Cardiac muscle cell (in vitro differentiated cells and primary cell): ENCODE measurements at places on chromosomes 1 and 21.

GRCh38 chr21:31330144-31330483, 13.9 kb downstream of the TIAM1 start:
- H3K27ac ChIP-seq = no peak overlapping the region
- H3K4me1 ChIP-seq = no peaks in the 10 kb centered on the region
- DNase-seq = no peak
- H3K27me3 ChIP-seq = no peaks in the 10 kb centered on the region
- H3K36me3 ChIP-seq = no peaks in the 10 kb centered on the region

DNA sequence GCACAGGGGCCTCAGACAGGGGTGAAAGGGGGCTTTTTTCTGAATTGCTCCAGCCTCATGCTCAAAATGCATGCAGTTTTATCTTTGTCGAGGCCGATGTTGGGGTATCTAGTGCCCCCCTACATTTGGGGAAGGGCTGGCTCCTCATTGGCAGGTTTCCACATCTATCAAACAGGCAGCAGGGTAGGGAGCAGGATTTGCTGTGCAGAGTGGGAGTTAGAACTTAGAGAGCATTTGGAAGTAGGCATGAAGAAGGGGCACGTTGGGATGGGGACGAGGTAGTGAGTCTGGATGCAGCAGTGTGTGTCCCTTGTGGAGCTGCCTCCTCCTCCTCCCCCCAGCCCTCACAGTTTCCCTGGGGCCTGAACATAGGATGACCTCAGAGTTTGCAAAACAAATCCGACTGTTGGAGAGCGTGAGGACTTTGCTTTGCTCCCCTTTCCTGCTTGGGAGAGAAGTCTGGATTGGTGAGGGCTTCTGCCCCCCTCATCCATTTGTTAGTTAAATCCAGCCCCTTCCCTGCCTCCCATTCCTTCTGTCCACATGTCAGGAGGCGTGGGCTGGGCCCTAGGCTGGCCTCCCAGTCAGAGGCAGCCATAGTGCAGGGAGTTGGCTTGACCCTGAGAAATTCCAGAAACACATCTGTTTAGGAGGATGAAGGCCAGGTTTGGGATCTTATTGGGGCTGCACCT, 36.9 kb upstream of the GPR37L1 start:
- no peaks in the 10 kb centered on the region for H3K36me3 ChIP-seq
- peak overlapping the region; percentile 55 for H3K27ac ChIP-seq
- no peak overlapping the region for H3K4me3 ChIP-seq
- H3K4me1 ChIP-seq = peaks cover 31% of the 10 kb centered on the region
- no peak for DNase-seq

DNA sequence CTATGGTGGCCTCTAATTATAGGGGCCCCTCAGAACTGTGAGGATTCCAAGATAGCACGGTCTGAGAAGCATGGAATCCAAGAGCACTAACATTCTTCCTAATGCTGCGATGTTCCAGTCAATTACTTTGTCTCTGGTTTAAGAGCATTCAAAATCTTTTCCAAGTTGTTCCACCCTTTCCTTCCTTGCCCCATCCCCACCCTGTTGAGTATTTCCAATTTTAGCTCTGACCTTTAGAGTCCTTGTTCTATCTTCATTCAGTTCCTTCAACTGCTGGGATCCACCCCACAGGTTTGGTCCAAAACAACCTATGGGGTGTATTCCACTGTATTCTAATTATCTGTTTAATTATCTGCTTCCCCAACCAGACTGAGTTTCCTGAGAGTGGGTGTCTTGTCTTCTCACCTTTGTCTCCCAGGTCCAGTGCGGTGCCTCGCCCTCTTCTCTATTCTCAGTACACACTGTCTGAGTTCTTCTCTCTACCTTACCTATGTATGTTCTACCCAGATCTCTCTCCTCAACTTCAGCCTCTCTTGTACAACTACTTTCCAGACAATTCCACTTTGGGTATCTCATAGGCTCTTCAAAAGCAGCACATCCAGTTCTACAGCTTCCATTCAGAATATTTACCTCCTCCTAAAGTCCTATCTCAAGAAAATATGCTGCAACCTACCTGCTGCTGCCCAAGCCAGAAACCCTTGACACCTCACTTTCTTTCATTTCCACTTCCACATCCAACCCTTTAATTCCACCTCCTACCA, 25.0 kb upstream of the BCL9 start:
- H3K27me3 ChIP-seq = no peaks in the 10 kb centered on the region
- no peaks in the 10 kb centered on the region for H3K36me3 ChIP-seq
- H3K27ac ChIP-seq = peak overlapping the region; percentile 64
- no peak for DNase-seq

- no peaks in the 10 kb centered on the region for H3K36me3 ChIP-seq
- DNase-seq = no peak
- no peak overlapping the region for H3K4me3 ChIP-seq
- H3K27me3 ChIP-seq = no peaks in the 10 kb centered on the region
- no peaks in the 10 kb centered on the region for H3K4me1 ChIP-seq
- no peak overlapping the region for H3K27ac ChIP-seq
These were observed 21.8 kb upstream of the GRHL3 start for GRCh38 chr1:24297187-24297851.

DNA sequence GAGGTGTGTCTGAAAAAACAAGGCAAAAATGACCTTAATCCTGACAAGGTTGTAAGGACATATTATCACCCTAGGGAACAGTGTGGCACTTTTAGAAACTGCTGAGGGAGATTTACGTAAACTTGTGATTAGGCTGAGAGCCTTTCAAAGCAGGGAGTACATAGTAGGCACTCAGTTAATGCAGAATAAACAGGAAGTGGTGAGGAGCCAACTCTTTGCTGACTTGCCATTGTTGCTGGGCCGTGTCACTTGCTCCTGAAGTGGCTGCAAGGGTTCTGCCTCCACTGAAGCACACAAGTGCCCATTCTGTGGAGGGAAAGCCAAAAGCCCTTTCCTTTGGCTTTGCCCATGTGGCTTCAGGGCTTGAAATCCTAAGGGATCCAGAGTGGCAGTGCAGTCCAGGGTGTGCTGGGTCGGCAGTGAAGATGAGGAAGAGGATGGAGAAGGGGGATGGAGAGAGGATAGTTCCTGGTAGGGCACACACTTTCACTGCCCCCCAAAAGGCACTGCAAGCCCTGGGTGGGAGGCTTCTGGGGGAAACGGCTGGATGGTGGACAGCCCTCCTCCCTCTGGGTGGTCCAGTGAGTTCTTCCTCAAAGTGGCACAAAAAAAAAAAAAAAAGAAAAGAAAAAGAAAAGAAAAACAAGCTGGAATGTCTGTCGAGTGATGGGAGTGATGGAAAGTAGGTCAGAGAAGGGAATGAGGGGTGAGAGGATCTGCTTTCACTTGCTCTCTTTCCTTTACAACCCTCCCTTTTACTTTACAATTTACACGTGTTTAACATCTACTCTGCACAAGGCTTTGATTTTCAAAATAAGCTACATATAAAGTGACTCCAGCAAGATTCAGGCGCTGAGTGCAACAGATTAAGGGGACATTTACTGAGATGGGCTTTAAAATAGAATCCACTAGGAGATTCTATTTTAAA, 13.7 kb upstream of the RHEX start:
- no peak for DNase-seq
- H3K36me3 ChIP-seq = no peaks in the 10 kb centered on the region
- no peaks in the 10 kb centered on the region for H3K27me3 ChIP-seq
- H3K27ac ChIP-seq = no peak overlapping the region

DNA sequence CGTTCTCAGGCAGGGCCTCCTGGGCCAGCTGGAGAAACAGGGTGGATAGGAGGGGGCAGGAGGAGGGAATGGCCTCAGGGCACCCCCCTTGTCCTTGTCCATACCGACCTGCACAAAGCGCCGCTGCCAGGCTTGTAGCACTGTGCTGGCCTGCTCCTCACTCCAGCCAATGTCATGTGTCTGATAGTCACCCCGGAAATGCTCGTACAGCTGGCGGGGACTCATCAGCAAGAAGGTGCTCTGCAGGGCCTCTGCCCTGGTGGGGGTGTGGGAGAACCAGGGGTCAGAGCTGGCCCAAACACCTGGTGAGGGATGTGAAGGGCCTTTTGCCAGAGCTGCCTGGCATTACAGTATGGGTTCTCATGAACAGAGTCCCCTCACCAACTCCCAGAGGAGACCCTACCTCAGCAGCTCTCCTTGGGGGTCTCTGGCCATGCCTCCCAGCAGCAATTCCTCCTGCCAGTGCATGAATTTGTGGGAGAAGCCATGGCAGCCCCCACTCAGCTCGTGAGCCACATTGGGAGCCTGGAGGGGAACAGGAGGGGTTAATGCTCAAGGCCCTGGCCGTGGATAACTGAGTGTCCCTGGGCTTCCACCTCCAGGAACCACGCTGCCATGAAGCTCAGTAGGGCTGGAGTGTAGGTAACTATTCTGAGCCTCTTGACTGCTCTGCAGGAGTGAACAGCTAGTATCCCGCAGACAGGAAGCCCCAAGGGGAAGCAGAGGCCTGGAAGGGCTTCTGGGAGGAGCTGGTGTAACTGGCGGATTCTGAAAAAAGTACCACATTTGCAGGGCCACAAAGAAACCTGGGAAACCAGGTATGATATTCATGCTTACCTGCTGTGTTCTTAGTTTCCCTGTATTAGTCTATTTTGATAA, 13.3 kb downstream of the PTCH2 start:
- H3K27me3 ChIP-seq = no peaks in the 10 kb centered on the region
- no peak overlapping the region for H3K4me3 ChIP-seq
- H3K36me3 ChIP-seq = no peaks in the 10 kb centered on the region

- H3K27ac ChIP-seq = no peak overlapping the region
- H3K36me3 ChIP-seq = no peaks in the 10 kb centered on the region
- no peaks in the 10 kb centered on the region for H3K4me1 ChIP-seq
- no peaks in the 10 kb centered on the region for H3K27me3 ChIP-seq
- DNase-seq = no peak
- no peak overlapping the region for H3K4me3 ChIP-seq
These were observed 8.8 kb upstream of the OBSCN start for GRCh38 chr1:228198977-228199590.

DNA sequence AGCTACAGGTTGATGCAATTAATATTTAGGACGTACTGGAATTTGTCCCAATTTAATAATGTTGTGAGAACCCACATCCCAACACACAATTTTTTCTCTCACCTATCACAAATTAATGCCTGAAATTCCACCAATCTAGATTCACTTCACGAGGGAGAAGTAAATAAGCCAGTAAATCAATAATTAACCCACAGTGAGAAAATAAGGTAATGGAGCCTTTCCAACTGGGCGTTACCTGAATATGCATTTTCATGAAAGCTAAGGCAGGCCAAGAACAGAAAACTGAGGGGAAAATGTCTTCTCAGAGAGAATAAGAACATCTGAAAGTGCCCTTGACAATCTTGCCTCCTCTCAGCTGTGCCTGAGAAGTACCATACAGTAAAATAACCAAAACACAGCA, 240.8 kb upstream of the NR5A2 start:
- DNase-seq = no peak
- H3K27ac ChIP-seq = no peak overlapping the region
- H3K36me3 ChIP-seq = no peaks in the 10 kb centered on the region
- H3K4me1 ChIP-seq = no peaks in the 10 kb centered on the region
- H3K4me3 ChIP-seq = no peak overlapping the region
- no peaks in the 10 kb centered on the region for H3K27me3 ChIP-seq

DNA sequence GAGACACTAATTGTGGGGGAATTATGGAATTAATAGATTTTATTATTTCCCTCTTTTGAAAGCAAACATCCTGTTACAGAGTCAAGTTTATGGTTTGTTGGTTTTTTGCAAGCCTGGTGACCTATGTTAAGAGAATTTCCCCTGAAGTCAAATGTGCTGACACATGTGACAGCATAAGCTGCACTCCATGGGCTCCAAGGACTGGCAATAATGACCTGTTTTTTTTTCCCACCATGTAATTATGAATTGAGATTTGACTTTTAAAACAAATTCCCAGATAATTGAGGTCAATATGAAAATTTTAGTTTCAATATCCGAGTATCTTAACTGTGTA, 242.5 kb upstream of the SGIP1 start:
- DNase-seq = no peak
- H3K4me1 ChIP-seq = peaks cover 4% of the 10 kb centered on the region
- no peak overlapping the region for H3K4me3 ChIP-seq
- H3K27ac ChIP-seq = no peak overlapping the region

DNA sequence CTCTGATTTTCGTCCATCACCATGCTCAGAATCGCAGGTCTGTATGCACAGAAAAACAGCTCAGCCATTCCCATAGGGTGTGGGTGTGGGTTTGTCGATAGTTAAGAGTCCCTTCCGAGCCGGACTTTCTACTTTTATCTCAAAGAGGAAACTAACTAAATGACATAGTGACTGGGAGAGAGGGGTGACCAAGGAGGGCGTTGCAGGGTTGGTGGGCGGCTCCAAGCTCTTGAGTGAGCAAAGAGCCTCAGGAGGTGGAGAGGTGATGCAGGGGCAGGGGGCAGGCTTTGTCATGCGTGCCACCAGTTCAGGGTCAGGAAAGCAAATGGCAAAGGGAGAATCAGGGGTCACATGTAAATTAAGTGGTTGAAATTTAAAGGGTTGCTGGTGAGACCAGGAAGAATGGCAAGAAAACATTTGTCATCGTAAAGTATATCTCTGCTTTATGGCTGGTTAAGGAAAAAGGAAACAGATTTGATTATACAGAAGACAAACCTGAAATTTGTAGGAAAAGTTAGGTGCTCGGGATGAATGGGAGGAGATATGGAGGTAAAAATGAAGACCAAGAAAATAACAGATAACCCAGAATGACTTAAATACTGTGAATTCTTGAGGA, 249.0 kb downstream of the SETD4 start:
- H3K4me3 ChIP-seq = no peak overlapping the region
- DNase-seq = no peak
- no peaks in the 10 kb centered on the region for H3K4me1 ChIP-seq
- no peak overlapping the region for H3K27ac ChIP-seq
- H3K27me3 ChIP-seq = no peaks in the 10 kb centered on the region

DNA sequence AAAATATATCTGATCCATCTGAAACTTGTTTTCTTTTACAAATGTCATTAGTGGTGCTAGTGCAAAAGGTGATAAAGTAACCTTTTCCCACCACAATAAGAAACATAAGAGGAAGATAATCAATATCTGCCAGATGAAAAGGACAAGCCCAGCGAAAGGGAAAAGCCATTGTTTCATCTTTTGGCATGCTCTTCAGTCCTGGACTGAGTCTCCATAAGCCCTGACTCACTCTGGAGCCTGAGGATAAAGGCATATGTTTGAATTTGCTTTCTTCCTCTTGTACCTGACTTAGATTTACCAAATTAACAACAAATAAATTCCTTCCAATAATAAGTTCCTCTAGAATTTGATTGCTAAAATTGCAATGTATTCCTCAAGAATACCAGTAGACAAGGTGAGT, 13.6 kb downstream of the DNAJC11 start:
- H3K27me3 ChIP-seq = no peaks in the 10 kb centered on the region
- H3K27ac ChIP-seq = no peak overlapping the region
- no peaks in the 10 kb centered on the region for H3K36me3 ChIP-seq
- no peaks in the 10 kb centered on the region for H3K4me1 ChIP-seq

- H3K27ac ChIP-seq = no peak overlapping the region
- H3K27me3 ChIP-seq = no peaks in the 10 kb centered on the region
- no peak for DNase-seq
- H3K4me3 ChIP-seq = no peak overlapping the region
- no peaks in the 10 kb centered on the region for H3K4me1 ChIP-seq
These were observed 1.4 kb upstream of the MAD2L2 start for GRCh38 chr1:11682287-11682771.

- H3K4me3 ChIP-seq = no peak overlapping the region
- no peak overlapping the region for H3K27ac ChIP-seq
- no peaks in the 10 kb centered on the region for H3K36me3 ChIP-seq
- no peaks in the 10 kb centered on the region for H3K27me3 ChIP-seq
- peaks cover 11% of the 10 kb centered on the region for H3K4me1 ChIP-seq
- peak; percentile 93 for DNase-seq
These were observed 17.6 kb downstream of the FAM177B start for GRCh38 chr1:222754366-222755139.
